ENCODE measurements at places on chromosomes 16 and 17.

DNA sequence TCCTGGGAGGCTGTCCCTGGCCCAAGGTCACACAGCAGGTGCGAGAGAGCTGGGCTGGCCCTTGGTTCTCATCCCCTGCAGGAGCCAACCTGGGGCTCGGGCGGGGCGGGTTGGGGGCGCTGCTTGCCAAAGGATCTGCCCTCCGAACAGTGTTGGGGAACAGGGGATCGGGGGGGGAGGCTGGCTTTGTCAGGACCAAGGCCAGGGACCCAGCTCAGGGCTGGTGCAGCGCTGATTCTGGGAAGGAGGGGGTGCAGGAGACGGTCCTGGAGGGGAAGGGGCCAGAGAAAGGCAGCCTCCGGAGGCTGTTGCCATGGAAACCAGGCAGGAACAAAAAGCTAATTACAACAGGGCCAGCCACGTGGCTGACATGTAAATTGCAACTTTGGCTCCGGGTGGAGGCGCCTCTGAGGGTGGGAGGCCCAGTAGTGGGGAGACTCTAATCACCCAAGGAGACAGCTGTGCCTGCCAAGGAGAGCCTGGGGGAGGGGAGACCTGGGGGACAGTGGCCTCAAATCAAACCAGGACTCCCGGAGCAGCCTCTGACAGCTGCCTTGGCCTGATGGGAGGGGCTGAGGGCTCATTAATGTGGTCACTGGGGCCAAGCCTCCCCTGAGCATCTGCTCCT, 1.3 kb downstream of the TUBB3 start:
- DNase-seq: no peak

GRCh38 chr17:54972406-54973138, 4.0 kb downstream of the STXBP4 start:
- DNase-seq: no peak

DNA sequence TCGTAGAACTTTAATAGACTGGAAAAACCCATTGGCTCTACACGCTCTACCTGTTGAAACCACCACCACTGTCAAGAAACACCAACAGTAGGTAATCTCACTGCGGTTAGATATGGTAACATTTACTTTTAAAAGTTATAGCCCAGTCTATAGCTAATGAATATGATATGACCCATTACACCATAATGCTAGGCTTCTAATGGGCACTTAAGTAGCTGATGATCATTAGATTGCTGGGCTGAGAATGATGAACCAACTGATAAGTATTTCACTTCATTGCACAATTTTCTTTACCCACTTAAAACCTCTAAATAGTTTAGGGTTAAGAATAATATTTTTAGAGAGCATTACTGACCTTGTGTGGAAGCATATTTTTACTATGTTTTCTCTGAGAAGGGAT, 788.9 kb upstream of the CA10 start:
- DNase-seq: no peak

- DNase-seq: no peak
Observed at GRCh38 chr17:70076831-70077230, 1.8 kb downstream of the KCNJ16 start.

DNA sequence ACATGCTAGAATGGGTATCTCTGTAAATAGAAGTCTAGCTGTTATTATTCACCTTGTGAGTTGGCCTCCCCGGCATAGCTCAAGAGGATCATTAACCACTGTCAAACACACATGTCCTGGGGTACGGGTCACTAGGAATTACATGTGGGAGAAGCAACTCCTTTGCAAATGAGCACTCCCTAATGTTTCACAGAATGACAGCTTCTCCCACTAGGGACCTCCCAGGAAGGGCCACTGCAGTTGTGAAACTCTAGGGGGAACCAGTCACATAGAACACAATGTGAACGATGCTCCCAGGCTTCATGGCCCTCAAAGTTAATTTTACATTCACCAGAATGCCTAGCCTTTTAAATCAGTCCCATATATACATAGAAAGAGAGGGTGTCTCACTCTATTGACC, 12.4 kb upstream of the ZNF19 start:
- DNase-seq: no peak

- no peak for DNase-seq
Observed at GRCh38 chr16:62050793-62051192, 14.6 kb upstream of the CDH8 start.

GRCh38 chr17:79295307-79295706, 220.7 kb downstream of the ENGASE start:
- no peak for DNase-seq

- no peak for DNase-seq
Observed at GRCh38 chr16:4388271-4389021, 16.8 kb downstream of the VASN start.

DNA sequence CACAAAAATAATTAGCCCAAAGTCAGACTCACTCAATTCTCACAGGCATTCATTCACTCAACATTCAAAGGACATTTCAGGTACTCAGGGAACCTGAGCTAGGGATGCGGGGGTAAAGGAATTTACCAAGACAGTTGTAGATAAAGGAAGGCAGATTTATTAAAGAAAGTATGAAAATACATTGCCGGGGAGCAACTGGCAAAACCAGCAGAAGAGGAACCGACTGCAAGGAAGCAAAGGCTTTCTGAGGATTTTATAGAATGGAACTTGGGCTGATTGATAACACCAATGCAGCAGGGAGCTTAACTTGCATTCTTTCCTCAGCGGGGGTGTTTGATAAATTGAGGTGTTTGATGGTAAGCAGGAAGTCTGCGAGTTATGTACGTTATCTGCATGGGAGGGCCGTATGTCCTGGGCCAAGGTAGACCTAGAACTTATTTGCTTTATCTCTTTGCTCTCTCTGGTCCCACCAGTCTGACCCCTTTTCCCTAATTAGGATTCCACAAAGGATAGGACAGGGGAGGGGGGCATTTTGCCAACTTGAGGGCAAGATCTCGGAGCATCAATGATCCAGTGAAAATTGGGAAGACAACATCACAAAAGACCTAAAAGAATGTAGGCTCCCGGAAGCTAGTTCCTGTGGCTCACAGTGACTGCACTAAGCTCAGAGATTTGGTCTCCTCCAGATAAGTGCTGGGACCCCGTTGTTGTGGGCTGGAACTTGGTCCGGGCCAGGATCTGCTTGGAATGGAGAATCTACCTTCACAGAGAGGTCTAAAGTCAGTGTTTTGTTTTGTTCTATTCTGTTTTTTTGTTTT, 5.8 kb upstream of the MT3 start:
- no peak for DNase-seq

DNA sequence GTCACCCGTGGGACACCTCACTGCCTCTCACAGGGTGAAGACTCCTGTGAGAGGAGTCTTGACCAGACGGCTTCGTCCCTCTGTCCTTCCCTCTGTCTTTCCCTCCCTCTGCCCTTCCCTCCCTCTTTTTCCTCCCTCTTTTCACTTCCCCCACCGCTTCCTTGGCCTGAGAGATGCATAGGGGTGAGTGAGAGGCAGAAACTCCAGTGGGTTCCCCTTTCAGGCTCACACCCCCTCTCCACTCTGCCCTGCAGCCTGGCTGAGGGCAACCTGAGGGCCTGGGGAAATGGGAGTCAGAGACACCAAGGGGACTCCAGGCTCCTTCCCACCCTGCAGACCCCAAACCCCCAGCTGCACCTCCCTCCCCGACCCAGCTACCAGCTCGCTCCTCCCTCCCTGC, 14.6 kb upstream of the KRT17 start:
- no peak for DNase-seq

- no peak for DNase-seq
Observed at GRCh38 chr17:30796016-30796415, 28.5 kb downstream of the CRLF3 start.

DNA sequence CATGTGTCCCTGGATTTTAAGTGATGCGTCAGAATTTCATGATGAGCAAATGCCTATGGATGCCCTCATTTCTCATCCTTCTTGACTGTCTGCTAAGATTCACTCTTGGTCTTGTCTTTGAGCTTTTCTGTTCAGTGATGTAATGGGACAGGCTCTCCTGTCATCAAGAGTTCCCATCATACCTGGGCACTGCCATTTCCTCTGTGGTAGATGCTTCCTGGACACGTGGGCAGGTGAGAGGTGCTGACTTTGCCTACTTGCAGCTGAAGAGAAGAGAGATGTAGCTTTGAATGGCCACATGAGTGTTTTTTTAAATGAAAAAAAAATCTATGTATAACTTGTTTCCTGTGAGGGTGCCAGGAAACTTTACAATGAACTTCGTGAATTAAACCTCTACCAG, 557.7 kb downstream of the MAF start:
- no peak for DNase-seq

- no peak for DNase-seq
Observed at GRCh38 chr16:80273635-80274538, 266.9 kb upstream of the DYNLRB2 start.

DNA sequence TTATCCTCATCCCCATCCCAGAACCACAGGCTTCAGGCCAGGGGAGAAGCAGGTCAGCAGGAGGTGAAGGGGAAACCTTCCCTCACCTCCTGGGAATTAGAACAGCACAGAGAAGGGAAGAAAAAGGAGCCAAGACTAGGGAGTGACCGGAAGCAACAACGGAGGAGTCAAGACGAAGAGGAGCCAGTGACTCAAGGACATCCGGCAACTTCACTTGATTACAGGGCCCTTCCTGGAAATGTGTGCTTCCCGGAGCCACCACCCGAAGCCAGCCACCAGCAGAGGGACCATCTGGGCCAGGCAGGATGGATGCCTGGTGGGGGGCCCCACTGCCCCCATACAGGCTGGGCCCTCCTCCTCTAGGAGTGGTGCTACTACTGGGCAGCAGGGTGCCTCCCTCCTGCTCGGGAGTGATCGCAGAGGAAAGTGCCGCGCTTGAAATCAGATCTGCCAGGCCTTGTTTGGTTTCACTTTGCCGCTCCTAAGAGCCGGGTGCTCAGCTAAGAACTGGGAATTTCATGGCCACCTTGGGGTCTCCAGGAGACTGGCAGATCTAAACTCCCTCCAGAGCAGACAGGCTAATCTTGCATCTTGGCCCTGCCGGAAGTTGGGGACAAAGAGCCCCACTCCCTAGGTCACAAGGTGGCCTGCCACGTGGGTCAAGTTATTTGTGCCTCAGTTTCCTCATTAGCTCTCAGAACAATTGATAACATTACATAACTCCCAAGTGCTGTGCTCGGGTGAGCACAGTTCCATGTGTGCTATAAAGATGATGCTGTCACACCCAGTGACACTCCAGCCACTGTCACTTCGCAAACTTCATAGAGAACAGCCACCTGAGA, 6.6 kb downstream of the CDC42EP4 start:
- DNase-seq: no peak

- peak; percentile 90 for DNase-seq
Observed at GRCh38 chr16:24700549-24701392, 28.7 kb upstream of the TNRC6A start.

DNA sequence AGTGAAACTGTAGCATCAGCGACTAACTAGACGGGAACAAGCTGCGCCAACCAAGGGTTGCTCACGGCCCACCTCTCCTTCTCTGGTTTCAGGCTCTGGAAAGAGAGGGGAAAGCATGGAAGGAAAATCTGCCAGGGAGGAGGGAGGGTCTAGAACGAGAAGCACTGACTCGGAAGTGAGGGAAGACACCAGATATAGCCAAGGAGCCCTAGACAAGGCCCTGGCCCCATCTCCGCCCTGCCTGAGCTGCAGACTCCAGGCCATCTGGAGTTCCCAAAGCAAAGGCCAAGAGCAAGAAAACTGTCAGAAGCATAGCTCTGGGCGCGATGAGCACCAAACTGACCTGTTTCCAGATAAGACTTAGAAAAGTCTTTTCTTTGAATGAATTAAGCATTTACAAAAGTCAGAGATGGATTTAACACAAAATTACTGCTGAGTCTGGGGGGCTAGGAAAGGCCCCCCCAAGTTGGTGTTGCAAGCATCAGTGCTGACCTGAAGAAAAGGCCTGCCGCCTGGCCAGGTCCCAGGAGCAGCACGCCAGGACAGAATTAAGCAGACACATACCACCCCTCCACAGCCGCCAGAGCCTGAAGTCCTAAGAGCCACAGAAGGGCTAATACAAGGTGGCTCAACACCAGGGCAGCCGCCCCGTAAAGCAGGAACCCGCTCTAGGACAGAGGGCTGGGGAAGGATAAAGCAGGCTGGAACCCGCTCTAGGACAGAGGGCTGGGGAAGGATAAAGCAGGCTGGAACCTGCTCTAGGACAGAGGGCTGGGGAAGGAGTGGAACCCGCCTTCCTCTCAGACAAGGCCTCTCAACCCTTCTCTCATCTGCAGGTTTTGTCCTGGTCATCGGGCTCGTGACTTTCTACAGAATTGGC, 20.7 kb downstream of the TMEM204 start:
- no peak for DNase-seq

DNA sequence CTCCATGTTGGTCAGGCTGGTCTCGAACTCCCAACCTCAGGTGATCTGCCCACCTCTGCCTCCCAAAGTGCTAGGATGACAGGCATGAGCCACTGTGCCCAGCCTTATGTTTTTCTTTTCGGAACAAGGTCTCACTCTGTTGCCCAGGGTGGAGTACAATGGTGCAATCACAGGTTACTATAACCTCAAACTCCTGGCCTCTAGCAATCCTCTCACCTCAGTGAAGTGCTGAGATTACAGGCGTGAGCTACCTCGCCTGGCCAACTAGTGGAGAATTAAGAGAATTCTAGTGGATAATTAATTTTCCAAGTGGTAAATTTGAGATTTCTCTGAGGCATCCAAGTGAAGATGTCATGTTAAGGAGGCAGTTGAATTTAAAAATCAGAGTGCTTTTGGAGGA, 2.9 kb upstream of the FBXO47 start:
- no peak for DNase-seq

DNA sequence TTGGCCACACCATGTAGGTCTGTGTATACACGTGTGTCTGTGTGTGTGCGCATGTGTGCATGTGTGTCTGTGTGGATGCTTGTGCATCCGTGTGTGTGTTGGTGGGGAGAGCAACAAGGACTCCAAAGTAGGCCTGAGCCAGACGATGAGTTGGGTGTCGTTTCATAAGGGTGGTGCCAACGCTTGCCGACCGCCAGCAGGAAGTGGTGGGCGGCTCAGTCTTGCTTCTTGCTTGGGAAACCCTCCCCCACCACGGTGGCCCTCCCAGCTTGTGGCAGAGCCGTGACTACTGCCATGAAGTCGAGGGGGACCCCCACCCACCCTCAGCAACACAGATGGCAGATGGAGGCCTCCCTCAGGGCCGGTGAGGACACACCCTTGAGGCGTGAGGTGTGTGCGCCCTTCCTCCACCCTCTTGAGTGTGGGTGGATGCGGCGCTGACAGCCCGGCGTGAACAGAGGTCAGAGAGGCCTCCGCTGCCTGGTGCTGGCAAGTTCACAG, 17.5 kb downstream of the SBK1 start:
- DNase-seq: no peak

- DNase-seq: peak; percentile 91
Observed at GRCh38 chr16:24010440-24011089, 174.8 kb downstream of the PRKCB start.

- no peak for DNase-seq
Observed at GRCh38 chr17:61127960-61128359, 271.7 kb upstream of the TBX2 start.

- DNase-seq: no peak
Observed at GRCh38 chr16:50842589-50842988, 100.7 kb downstream of the CYLD start.

GRCh38 chr17:73867056-73867455, 222.8 kb upstream of the SDK2 start:
- DNase-seq: no peak

- no peak for DNase-seq
Observed at GRCh38 chr17:81986606-81987005, 9.2 kb downstream of the ASPSCR1 start.

Measured in lower leg skin (tissue), 4 donors.